CD4-positive, alpha-beta memory T cell (primary cell): ENCODE measurements at places on chromosomes 6 and 20.

DNA sequence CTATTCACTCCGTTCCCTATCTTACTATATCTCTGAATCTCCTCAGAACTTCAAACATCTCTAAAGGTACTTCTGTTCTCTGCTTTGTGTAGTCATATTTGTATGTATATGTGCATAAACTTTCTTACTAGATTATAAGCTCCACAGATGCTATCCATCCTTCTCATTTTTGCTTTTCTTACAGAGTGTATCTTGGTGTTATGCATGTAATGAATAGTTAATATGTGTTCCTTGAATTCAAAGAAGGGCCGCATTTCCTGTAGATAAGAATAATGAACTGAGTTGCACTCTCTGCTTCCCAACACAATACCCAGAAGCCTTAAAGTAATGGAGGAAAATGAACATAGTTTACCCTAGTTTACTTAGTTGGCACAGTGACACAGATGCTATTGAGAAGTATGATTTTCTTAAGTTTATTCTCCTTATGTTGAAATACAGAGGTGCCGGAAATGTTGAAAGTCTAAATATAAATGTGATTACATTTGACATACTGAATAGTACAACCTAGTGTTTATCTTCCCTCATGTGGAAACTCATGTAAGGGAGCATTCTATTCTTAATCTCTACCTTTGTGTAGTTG lies 6.0 kb downstream of the NUS1 start:
- no peak for DNase-seq

DNA sequence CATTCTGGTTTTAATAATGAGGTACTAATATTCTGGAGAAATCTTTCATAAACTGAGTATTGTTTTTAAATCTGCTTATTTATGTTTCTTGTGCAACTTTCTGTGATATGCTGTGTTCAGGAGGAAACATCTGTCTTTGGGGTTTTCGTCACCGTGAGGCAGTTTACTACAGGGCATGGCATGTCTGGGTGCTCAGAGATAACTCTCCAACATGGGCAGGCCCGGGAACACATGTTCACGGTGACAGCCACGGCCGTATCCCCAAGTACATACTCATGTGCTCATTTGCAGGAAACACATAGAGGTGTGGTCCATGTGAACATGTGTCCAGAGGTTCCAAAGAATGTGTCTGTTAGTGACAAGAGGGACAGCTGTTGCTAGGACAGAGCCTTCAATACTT lies 62.1 kb upstream of the CNKSR3 start:
- DNase-seq: no peak

GRCh38 chr20:58646257-58646656 lies 4.8 kb upstream of the STX16 start:
- DNase-seq: no peak

GRCh38 chr6:110875548-110876169 lies 1.1 kb downstream of the AMD1 start:
- DNase-seq: peak; percentile 74

GRCh38 chr6:106257195-106257594 lies 68.4 kb downstream of the ATG5 start:
- no peak for DNase-seq

DNA sequence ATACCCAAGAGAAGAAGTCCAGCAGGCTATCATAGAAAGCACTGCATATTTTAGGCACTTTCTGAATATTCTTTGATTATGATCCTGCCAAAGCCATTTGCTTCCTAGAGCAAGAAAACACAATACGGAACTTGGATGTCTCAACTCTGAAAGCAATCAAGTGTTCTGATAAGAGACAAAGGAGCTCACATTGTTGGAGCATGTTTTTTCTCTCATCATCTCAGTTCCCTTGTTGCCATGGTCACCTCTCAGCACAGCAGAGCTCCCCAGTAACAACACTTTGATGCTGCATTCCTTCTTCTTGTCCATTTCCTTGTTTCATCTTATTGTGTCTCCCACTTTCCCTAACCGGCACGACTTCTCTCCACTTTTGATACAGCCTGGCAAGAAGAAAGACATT lies 168.7 kb upstream of the FUT9 start:
- no peak for DNase-seq

- DNase-seq: no peak
These were observed 164.8 kb upstream of the CEP162 start for GRCh38 chr6:84392261-84392660.

GRCh38 chr6:6856538-6857523 lies 250.9 kb upstream of the RREB1 start:
- DNase-seq: peak; percentile 6

DNA sequence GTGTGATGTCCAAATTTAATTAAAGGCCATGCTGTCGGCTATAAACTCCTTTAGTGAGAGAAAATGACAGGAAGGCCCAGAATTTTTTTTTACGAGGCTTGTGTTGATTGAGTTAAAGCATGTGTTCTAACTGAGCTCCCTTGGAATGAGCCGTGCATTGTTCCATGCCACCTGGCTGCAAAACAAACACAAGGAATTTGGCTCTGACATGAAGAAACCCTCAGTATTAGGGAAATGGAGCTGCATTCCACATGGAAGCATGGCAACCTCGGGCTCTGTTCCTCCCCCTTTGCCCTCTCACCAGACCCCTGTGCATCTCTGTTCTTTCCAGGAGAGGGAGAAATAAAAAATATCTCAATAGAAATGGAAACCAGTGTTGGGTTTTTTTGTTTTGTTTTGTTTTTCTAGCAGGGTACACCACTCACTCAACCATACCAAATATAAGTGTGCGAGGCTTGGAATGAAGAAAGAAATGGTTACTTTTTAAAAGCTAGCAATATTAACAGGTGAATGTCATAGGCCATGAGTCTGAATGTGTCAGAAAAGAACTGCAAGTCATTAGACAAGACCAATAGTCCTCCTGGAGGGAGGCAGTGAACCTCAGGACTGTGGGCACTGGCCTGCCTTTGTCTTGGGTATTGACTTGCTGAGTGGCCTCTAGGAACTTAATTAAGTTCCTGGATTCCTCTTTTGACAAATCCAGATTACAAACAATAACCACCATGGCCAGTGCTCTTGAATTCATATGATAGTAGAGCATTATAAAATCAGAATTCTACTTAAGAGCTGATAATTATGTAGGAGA lies 935.1 kb downstream of the KIF16B start:
- DNase-seq: no peak

GRCh38 chr20:40945754-40946450 lies 82.7 kb upstream of the TOP1 start:
- DNase-seq: no peak

DNA sequence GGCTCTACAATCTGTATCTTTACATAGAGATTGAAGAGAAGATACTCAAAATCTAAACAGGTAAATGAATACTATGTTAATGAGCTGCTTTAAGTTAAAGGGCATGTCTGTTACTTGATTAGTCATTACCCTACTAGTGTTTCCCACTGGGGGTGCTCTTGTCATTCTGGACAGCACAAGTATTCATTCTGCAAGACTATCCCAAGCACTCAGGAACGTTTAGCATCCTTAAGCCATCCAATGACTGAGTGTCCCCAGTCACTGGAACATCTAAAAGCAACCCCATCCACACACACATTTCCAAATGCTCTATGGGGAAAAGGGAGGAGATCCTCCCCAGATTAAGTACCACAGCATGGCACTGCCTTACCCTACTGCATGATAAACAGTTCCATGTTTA lies 25.7 kb downstream of the EZR start:
- no peak for DNase-seq

GRCh38 chr6:1399085-1399780 lies 9.9 kb downstream of the FOXF2 start:
- DNase-seq: no peak

DNA sequence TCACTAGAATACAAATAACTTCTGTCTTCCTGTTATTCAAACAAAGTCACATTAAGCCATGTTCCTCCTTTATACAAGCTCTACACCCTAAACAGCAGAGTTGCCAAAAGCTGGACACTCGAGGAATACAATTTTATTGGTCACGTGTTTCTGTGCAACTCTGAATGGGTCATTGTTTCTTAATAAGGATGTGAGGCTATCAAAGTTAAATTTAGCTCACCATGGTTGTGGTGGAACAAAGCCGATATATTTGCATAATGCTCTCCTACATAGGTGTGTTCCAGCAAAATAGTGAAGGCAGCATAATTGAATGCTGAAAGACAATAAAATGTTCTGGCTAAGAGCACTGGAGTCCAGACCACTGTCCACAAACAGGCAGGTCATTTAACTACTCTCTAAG lies 36.9 kb upstream of the CD2AP start:
- DNase-seq: no peak

DNA sequence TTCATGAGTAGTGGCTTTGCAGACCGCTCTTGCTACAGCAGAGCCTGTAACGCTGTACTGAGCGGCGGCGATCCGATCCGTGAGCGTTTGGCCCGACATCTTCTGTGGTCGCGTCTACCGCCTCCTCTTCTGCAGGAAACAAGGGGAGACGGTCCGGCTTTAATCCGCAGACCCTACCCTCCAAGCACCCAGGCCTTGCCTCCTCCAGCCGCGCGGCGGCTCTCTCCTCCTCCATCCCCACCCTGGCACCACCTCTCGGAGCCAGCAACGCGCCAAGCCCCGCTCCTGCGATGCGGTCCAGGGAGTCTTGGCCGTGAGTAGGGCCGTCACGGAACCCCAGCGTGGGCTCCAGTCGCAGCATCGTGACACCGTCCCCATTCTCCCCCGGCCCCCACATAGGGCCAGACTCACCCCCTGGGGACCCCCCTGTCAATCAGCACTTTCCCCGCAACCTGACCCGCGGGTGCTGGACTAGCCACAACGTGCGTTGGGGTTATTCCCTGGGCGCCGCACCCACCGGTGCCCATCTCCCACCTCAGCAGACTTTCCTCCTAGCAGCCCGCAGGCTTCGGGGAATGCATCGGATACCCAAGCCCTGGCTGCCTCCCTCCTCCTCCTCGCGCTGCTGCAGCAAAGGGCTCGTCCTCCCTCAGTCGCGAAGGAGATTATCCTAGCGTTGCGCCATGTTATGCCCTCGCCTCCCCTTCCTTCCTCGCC lies 914 bp downstream of the SNAP91 start:
- DNase-seq: no peak

DNA sequence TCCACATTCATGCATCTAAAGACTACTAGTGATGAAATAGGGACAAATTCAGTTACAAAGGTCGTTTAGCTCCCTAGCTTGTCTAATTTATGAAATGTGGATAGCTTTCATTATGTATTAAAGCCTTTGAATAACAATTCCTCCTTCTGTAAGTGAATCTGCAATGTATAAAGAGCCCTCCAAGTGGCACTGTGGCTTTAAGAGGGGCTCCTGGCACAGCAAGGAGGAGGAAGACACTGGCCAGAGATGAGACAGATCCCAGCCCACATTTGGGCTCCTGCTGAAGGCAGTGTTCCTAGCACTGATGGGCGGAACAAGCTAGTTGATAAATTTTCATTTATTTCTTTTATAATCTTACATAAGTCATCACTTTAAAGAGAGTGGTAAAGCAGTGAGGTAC lies 17.6 kb upstream of the FUCA2 start:
- DNase-seq: no peak

- DNase-seq: no peak
These were observed 12.7 kb downstream of the IL22RA2 start for GRCh38 chr6:137160763-137161162.

DNA sequence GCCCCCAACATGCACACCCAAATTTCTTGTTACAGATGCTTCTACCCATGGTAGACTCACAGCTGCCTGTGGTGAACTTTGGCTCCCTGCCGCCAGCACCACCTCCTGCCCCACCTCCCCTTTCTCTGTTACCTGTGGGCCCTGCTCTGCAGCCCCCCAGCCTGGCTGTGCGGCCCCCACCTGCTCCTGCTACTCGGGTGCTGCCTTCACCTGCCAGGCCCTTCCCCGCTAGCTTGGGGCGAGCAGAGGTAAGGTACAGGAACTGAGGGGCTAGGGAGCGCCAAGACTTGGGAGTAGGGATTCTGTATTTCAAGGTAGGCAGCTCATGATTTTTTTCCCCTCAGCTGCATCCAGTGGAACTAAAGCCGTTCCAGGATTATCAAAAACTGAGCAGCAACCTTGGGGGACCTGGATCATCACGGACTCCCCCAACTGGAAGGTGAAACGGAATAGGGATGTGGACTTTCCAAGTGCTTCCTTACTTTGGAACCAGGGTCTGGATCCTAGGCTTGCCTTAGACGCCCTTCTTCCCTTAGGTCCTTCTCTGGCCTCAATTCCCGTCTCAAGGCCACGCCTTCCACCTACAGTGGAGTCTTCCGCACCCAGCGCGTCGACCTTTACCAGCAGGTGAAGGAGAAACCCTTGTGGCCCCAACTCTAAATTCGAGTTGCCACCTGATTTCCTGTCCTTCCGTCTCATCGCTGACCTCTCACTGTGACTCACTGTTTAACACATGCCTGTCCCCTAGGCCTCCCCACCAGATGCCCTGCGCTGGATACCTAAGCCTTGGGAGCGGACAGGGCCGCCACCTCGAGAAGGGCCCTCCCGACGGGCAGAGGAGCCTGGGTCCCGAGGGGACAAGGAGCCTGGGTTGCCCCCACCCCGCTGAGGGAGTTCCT lies 15.5 kb downstream of the BAG6 start:
- no peak for DNase-seq

GRCh38 chr6:164928057-164928727 lies 381.2 kb downstream of the C6orf118 start:
- DNase-seq: no peak

GRCh38 chr6:30363459-30363858 lies 18.5 kb downstream of the RPP21 start:
- no peak for DNase-seq

DNA sequence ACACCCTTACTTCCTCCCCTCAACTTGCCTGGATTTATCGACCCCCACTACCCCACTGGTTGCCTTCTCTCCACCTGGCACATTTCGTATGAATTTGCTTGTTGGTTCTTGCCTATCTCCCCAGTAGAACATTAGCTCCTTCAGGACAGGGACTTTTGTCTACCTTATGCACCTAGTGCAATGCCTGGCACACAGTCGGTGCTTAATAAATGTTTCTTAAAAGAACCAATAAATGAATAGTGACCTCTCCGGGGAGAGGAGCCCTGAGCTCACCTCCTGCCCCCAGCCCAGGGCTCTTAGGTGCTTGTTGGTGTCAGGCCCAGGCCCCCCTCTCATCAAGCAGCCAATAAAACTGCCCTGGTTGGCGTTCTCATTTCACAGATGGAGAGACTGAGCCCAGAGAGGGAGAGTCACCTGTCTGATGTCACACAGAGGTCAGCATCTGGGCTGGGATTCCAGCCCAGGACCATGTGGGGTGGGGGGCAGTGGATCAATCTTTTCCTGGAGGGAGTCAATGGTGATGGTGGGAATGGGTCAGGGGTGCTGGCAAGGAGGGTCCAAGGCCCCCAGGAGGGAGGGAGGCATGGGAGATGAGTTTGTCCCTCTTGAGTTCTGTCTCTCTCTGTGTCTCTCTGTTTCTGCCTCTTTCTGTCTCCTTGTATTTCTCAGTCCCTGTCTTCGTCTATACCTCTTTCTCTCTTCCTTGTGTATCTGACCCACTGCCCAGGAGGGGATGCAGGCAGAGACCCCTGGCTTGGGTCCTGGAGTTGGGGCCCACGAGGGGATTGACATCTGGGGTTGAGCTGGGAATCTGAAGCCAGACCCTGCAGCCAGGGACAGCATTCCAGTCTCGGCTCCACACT lies 89.6 kb downstream of the CEBPB start:
- no peak for DNase-seq

- DNase-seq: no peak
These were observed 143.8 kb downstream of the UNC5CL start for GRCh38 chr6:40894962-40895799.
